ENCODE measurements at places on chromosomes 3 and 15.

DNA sequence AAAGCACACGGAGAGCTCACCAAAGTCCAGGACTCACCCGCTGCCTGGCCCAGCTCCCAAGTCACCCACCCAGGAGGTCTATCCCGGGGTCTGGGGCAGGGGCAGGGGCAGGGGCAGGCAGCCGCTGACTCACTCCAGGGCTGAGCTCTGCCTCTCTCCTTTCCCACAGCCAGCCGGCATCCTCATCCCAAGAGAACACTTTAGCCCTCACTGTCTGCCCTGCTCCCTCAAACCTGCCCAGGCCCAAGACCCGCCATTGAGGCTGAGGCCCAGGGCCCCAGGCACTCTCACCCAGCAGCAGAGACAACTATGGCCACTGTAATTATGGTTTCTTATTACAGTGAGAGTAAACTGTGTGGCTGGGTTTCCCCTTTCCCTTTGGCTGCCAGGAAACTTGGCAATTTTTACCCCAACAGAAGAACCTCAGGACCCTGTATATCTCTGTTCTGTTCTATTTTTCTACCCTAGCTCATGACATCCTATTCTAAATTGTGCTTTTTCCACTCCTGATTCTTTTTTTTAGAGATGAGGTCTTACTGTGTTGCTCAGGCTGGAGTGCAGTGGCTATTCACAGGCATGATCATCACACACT is 53.0 kb downstream of the IQSEC1 start:
- no peak for DNase-seq

DNA sequence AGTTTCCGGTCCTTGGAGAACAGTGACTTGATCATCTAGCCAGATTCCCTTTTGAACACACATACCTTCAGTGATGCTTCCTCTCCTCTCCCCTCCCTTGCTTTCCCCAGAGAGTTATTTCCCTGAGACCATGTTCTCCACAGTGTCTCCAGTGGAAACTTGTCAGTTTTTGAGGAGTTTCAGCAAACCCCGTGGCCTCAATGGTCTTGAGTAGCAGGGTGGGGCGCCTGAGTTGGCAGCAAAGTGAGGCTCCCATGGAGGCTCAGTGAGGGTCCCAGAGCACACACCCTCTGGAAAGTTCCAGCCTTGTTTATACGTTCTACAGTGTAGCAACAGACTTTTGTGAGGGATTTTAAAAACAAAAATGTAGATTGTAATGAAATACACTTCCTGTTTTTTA is 135.1 kb downstream of the LRRC28 start:
- DNase-seq = no peak

- DNase-seq = no peak
Measured at GRCh38 chr15:80468796-80469195, 64.6 kb downstream of the ARNT2 start.

GRCh38 chr3:95311272-95311671 is 1248.4 kb downstream of the NSUN3 start:
- DNase-seq = no peak

- no peak for DNase-seq
Measured at GRCh38 chr15:48785712-48786111, 25.2 kb downstream of the CEP152 start.

- DNase-seq = no peak
Measured at GRCh38 chr3:66014056-66014455, 24.7 kb downstream of the MAGI1 start.

DNA sequence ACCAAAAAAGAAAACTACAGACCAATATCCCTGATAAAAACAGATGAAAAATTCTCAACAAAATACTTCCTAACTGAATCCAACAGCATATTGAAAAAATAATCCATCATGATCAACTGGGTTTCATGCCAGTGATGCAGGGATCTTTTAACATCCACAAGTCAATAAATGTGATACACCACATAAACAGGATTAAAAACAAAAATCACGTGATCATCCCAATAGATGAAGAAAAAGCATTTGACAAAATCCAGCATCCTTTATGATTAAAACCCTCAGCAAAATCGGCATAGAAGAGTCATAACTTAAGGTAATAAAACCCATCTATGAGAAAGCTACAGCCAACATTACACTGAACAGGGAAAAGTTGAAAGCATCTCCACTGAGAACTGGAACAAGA is 107.5 kb downstream of the DCLK3 start:
- no peak for DNase-seq

DNA sequence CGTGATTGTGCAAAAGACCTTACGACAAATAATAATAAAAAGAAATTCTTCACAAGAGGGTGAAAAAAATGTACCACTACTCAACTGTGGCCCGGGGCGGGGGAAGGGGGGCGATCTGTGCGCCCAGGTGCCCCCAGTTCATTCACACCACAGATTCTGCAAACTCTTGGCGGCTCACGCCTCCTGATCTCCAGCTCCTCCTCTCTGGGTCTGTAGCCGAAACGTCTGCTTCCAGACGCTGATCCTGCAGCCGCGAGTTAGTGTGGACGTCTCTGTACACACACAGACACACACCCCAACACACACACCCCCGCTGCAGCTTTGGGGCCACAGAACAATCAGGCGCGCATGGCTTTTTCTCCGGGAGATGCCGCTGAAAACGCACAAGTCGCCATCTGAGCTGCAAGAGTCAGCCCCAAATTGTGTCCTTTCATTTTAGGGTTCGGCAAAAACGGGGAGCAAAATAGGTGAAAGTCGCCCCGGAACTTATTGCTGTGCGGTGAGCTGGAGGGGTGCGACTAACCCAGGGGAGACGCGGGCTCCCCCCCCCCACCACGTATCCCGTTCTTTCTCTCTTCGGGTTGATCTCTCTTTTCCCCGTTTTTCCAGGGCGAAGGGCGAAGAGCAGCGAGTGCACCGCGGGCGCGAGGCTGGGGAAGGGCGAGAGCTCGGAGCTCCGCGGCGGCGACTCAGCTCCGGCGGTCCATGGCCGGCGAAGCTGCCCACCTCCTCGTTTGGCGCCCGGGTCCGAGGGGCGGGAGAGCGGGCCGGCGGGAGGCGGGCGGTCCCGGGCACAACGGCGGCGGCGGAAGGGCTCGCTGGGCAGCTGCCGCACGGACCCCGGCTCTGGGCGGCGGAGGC is 505 bp upstream of the WNT5A start:
- no peak for DNase-seq

DNA sequence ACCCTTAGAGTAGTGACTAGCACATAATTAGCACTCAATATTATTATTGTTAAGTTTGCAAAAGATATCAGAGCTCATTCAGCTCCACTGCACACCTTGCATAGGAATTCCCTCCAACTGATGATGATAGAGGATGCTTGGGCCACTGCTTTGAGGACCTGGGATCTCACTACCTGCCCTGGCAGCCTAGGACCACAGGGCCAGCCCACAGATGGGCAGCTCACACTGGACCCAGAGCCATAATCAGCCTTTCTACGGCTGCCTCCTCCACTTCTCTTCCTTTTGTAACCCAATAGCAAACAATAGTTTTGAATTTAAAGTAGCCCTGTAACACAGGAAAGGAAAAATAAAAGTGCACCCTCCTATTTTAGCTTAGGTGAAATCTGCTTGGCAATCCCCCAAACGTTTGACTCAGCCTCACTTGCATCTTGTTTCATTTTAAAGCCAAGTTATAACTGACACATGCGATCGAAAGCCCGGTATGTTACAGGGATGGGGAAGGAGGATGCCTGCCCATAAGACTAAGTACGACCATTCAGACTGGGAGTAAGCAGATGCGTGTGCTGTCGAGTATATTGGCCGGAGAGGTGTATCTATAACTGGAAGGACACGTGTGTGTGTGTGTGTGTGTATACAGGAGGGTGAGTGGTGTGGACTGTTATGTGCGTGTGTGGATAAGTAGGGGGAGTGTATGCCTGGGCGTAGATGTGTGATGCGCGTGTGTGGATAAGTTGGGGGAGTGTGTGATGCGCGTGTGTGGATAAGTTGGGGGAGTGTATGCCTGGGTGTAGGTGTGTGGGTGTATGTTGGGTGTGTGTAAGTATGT is 65.9 kb downstream of the CPN2 start:
- DNase-seq = no peak

DNA sequence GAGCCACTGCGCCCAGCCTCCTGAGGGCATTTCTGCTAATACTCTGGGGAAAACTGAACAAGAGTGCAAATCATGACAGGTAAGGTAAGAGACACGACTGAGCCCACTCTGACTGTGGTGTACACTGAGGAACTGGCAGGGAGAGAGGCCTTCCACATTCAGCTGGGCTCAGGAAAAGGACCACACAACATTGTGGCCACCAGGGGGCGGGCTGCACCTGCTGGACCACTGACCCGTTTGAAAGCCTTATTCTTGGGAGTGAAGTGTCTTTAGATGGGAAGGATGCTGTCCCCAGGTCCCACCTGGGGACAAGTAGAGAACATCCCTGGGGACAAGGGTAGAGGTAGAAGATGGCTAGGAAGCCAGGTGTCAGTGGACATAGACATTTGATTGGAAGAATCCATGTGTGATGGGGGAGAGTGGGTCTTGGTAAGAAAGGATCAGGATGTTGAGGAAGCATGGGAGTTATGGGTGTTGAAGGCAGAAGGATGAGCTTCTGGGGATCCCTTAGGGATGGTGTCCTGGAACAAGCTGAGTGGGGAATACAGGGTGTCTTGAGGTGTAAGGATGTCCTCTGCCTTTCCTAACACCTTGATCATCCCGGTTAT is 6.2 kb upstream of the CTDSPL start:
- DNase-seq = peak; percentile 63
